ENCODE measurements at places on chromosomes 6 and 20.
A peak's percentile ranks its signal among the peaks of the same experiment; 100 is the strongest.

DNA sequence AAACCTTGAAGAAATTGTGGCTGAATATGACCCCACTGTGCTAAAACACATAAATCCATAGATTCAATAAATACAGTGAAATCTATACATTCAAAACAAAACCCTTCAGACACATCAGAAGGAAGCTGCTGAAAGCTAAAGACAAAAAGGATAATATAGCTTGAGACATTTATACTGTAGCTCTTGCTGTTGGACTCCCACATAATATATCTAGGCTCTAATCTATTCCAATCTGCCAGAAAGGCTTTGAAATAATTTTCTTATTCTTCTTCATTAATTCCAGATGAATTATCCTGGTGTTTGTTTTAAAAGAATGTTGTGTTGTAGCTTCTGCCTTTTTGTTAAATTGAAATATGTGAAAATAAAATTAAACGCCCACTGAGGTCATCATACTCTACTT is 454.0 kb downstream of the EYS start:
- DNase-seq = no peak

DNA sequence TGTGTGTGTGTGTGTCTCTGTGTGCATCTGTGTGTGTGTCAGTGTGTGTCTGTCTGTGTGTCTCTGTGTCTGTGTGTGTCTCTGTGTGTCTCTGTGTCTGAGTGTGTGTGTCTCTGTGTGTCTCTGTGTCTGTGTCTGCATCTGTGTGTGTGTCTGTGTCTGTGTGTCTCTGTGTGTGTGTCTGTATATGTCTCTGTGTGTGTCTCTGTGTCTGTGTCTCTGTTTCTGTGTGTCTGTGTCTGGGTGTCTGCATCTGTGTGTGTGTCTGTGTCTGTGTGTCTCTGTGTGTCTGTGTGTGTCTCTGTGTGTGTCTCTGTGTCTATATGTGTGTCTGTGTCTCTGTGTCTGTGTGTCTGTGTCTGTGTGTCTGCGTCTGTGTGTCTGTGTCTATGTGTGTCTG is 207.8 kb downstream of the TAF4 start:
- DNase-seq = no peak

DNA sequence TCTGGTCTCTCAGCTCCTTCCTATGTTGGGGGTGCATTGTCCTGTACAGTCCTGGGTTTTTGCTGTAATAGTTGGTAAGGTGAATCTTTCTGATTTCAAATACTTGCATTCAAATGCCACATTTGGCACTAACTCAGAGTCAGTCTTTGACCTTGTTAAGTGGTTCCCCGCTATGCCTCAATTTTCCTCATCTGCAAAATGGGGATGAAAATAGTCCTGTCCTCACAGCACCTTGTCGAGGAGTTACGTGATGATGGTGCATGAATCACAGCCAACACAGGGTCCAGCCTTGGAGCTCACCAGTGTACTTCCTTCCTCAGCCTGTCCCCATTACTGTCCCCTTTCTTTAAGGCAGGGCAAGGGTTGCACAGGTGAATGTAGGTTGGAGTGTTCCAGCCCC is 1.1 kb downstream of the WFDC5 start:
- no peak for DNase-seq

DNA sequence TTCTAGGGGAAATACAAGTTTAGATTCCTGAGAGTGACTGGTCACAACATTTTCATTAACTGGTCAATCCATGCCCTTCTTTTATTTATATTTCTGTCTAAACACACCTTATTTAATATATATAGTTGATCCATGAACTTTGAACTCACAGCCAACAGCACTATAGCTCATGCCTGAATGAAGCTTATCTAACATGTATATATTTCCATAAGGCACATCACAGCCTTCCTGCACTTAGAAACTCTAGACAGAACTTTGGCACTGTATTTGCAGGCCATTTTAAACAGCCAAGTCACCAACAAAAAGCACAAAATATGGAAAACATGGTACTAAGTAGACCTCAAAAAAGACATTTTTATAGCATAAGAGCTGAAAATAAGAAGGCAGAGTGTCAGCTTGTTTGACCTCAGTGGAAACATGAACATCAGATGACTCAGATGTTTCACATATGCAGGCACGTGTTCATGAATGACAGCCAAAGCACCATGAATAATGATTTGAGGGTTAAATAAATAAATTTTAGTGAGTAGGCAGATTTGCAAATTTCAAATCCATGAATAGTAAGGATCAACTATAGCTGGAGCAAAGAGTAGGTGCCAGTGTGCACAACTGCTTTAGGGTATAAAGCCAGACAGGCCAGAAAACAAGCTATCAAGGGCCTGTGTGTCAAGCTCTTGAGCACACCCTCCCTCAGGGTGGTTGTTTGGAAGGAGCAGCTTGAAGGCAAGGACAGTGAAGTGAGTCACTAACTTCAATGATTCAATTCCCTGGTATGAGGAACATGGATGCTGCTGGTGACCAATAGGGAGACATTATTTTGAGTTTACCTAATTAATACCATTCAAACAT is 88.9 kb upstream of the NT5E start:
- DNase-seq = no peak

DNA sequence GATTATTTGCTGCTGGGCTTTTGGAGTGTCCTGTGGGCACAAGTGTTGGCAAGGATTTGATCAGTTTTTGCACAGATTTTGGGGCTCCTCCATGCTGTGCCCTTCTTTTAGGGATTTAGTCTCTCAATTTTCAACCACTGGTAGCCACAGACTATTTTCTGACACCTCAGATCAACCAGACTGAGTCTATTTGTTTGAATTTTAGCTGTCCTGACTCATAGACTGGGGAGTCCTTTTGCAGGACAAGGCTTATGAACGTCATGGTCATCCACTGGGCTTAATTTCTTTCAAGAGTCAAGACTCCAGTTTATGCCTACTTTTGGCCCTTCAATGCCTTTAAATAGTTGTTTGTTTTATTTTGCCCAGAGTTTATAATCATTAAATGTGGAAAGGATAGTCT is 59.3 kb downstream of the BCKDHB start:
- no peak for DNase-seq

DNA sequence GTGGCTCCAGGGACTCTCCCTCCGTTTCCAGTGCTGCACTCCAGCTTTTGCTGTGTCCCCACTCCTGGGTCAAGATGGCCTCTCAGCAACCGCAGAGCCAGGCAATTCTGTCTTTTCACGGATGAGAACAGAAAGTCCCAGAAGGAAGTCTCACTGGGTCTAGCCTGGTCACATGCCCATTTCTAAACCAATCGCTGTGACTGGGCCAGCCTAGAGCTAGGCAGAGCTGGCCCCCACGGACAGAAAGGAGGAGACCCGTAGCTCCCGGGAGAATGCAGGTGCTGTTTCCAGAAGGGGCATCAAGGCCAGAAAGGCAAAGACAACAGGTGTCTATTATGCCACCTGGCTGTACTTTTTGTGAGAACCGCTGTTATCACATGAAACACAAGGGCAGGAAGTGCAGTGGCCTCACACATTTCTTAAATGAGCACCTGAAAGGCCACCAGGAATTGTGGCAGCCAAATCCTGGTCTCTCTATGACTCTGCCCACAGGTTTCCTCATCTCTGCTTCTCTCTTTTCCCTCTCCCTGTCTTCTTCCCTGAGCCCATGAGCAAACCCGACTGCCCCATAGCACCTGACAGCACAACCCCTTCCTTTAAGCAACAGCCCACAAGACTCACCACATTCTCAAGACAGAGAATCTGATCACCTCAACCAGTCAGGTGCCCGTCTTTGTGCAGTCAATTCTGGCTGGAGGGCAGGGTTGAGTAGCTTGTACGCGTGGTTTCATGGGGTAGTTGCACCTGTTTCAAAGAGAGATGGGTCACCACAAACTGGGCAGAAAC is 37.1 kb upstream of the B4GALT5 start:
- no peak for DNase-seq

DNA sequence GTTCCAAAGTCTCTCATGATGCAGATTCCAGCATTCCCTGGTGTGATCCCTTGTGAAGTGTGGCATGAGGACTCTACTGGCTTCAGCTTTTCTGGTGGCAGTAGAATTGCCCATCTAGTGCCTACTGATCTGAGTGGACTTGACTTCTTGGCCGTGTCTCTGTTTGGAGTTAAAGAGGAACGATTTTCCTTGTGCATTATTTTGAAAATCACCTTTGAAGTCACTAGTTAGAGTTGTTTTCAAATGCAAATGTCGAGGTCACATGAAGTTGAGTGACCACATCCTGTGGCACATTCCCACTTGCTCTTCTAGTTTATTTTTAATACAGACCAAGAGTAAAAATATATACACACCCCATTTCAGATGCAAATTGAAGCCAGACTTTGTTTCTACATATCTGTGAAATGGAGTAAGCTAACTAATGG is 270.7 kb upstream of the TAB2 start:
- DNase-seq = no peak

- no peak for DNase-seq
Observed at GRCh38 chr6:31581434-31582229, 592 bp downstream of the LTB start.

DNA sequence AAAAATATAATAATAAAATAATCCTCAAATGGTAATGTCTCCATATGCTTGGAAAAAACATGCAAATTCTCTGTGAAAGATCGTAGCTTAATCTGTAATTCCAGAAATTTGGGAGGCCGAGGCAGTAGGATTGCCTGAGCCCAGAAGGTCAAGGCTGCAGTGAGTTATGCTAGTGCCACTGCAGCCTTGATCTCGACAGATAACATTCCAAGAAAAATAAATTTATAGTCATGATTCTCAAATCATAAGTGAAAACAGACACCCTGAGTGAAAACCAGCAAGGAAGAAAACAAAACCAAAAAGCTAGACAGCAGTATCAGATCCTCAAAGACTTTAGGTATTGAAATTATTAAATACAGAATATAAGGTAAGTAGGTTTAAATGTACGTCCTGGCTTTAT is 3.8 kb upstream of the MUC21 start:
- no peak for DNase-seq

DNA sequence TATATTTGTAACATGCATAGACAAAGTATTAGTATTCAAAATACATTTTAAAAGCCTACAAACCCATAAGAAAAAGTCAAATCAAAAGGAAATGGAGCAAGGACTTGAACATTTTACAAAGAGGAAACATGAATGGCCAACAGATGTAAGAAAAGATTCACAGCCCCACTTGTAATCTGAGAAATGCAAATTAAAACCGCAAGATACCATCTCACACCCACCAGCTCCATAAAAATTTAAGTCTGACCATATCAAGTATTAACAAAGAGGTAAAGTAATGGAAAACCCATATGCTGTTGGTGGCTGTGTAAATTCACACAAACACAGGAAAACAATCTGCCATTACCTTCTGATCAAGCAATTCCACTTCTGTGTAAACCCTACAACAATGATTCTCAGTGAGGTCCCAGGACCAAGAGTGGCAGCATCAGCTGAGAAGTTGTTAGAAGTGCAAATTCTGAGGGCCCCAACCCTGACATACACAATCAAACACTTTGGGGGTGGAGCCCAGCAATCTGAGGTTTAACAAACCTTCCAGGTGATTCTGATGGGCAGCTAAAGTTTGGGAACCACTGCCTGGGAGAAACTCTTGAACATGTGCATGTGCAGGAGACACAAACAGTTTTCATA is 30.9 kb downstream of the BCL2L1 start:
- no peak for DNase-seq

- DNase-seq = no peak
Observed at GRCh38 chr6:44859901-44860410, 468.2 kb upstream of the RUNX2 start.

DNA sequence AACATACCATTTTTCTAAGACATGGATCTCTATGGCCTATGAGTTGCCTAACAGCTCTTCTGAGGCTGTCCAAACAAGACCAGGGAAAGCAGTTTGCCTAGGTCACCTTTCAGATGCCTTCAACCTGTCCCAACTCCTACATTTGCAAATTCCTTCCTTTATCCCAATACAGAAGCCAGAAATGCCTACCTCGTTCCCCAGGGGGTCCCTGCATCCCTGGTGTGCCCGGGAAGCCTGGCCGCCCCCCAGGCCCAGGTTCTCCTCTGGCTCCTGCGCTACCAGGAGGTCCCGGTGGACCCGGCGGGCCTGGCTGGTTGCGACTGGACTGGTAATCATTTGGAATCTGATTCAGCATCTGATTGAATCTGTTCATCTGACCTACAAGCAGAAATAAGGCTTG is 115.9 kb downstream of the COL12A1 start:
- DNase-seq = no peak

GRCh38 chr6:13767121-13767808 is 47.1 kb downstream of the MCUR1 start:
- DNase-seq = no peak

- DNase-seq = peak; percentile 96
Observed at GRCh38 chr6:133947302-133947900, 5.6 kb upstream of the TBPL1 start.

DNA sequence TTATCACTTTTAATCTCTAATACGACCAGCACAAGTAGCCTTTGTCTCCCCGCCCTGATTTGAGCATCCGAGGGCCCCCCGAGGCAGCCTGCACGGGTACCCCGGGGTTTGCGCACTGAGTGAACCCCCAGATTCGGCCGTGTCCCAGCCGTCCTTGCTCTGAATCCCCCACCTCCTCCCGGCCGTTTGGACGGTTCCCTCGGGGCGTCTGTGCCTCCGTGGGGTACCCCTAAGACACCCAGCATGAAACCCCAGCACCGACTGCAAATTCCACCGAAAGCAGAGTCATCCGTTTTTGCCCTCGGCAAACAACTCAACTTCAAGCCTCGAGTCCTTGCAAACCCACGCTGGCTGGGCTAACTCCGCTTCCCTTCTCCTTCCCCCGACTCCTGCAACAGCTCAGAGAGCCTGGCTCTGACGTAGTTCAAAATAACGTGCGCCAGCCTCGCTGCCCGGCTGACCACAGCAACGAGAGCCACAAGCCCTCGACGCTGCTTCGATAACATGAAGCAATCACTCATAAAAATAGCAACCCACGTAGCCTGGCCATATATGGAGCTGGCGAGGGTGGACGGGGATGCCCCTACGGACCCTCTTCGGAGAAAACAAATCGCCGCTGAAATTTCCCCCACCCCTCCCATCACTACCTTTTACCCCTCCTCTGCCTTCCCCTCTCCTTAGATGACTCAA is 764 bp upstream of the SNAP25 start:
- DNase-seq = peak; percentile 62

DNA sequence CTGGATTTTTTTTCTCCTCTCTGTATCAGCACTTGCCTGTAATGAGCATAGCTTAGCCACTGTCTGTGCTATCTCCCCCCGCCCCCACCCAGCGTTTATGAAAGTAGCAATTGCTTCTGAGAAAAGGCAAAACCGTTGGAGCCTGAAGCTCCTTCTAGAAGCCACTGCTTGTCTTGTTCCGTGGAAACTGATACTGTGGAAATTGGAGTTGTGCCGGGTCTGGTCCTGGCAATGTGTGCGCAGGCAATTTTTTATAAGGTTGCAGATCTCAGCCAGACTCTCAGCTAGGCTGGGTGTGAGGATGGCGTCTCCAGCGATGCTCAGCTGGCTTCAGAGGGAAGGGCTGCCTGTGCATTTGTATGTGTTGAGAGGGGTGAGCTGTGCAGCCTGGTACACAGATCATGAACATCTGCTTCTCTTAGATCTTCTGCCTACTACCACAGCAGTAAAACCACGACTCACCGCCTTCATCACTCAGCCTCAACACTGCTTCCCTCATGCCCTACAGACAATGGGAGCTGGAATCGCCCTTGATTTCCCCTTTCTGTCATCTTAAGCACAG is 72.4 kb upstream of the GTSF1L start:
- DNase-seq = no peak
